SK-N-SH treated with all-trans-retinoic acid at 6 μM for 48 hours (cell line): ENCODE measurements at places on chromosomes 7 and 10.

- ATAC-seq, result no peak
Measured at GRCh38 chr10:52999258-52999657, 226.7 kb upstream of the MBL2 start.

- ATAC-seq, result peak; percentile 65
Measured at GRCh38 chr10:124732931-124733570, 11.1 kb downstream of the FAM53B start.

- ATAC-seq, result peak; percentile 85
Measured at GRCh38 chr7:132966754-132967469, 115.0 kb downstream of the CHCHD3 start.

DNA sequence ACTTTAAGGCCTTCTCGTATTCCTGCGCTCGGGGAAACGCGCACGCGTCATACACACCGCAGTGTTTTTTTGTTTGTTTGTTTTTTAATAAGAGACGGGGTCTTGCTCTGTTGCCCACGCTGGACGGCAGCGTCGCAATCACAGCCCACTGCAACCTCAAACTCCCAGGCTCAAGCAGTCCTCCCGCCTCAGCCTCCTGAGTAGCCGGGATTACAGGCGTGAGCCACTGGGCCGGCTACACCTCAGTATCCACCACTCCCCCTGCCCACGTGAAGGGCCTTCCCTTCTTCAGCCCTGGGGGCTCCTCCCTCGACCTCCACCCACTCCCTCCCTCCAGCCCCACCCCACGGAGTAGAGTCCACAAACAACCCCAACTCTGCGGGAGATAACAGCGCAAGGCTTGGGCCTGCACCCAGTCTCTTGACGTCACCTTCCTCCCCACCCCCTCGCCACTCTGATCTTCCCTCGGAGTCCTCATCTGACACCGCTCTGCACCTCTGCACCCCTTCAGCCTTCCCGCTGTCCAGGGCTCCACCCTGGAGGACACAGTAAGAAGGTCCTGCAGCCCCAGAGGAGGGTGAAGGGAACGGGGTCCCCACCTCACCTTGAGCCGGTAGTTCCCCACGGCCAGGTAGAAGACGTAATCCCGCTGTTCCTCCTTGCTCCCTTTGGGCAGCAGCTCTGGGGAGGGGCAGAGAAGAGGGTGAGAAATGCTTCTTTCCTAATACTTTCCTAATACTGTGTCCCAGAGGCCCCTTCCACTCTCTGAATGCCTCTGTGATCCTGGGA, 2.8 kb upstream of the CLDN15 start:
- ATAC-seq, result no peak

DNA sequence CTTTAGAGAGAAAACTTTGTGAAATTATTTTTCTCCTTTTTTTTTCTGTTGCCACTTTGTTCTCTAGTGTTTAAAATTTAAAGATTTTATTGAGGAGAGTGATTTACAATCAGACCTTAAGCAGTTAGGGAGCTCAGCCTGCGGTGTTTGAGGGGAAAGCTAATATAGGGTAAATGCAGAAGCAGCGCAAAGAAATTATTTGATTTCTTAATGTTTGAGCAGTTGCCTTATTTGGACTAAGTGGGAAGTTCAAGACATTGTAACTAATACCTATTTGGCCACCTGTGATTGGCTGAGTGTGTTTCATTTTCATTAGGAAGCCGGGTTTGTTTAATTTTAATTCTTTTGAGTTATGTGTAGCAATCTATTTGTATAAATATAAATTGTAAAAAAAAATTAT, 25.3 kb downstream of the WAC start:
- ATAC-seq, result no peak

DNA sequence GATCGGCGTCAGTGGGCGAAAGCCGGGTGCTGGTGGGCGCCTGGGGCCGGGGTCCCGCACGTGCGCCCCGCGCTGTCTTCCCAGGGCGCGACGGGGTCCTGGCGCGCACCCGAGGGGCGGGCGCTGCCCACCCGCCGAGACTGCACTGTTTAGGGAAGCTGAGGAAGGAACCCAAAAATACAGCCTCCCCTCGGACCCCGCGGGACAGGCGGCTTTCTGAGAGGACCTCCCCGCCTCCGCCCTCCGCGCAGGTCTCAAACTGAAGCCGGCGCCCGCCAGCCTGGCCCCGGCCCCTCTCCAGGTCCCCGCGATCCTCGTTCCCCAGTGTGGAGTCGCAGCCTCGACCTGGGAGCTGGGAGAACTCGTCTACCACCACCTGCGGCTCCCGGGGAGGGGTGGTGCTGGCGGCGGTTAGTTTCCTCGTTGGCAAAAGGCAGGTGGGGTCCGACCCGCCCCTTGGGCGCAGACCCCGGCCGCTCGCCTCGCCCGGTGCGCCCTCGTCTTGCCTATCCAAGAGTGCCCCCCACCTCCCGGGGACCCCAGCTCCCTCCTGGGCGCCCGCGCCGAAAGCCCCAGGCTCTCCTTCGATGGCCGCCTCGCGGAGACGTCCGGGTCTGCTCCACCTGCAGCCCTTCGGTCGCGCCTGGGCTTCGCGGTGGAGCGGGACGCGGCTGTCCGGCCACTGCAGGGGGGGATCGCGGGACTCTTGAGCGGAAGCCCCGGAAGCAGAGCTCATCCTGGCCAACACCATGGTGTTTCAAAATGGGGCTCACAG, 1.1 kb downstream of the EGFR start:
- ATAC-seq, result peak; percentile 44

- ATAC-seq, result no peak
Measured at GRCh38 chr7:20958572-20958971, 171.9 kb upstream of the SP8 start.

DNA sequence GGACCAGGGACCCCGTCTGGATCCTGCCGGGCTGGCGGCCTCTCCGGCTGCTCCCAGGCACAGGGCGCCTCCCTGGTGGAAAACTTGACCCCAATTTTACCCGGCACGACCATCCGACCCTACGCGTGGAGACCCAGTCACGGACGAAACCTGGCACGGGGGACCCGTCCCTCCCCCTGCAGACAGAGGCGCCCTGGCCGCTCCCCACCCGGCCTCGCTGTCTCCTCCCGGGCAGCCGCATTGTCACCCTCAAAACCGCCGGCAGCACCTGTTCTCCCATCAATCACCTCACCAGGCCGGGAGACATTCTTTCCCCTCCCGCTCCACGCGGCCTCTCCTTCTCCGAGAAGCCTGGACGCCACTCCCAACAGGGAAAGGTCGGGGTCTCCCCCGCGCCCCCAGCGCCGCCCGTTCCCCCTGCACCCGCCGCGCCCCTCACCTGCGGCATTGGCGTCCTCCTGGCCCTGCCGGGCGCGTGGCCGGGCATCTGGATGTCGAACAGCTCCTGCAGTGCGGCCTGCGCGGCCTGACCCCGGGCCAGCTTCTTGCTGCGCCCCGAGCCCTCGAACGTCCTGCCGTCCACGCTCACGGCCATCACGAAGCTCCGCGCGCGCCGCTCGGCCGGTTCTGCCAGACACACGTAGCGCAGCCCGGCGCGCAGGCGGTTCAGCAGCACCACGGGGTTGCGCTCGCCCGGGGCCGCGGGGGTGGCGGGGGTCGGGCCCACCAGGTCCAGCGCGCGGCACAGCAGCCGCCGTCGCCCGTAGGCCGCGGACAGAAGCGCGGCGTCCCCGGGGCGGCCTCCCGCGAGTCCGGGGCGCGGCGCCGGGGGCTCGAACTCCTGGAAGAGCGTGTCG, 306.6 kb downstream of the WDR37 start:
- ATAC-seq, result no peak

DNA sequence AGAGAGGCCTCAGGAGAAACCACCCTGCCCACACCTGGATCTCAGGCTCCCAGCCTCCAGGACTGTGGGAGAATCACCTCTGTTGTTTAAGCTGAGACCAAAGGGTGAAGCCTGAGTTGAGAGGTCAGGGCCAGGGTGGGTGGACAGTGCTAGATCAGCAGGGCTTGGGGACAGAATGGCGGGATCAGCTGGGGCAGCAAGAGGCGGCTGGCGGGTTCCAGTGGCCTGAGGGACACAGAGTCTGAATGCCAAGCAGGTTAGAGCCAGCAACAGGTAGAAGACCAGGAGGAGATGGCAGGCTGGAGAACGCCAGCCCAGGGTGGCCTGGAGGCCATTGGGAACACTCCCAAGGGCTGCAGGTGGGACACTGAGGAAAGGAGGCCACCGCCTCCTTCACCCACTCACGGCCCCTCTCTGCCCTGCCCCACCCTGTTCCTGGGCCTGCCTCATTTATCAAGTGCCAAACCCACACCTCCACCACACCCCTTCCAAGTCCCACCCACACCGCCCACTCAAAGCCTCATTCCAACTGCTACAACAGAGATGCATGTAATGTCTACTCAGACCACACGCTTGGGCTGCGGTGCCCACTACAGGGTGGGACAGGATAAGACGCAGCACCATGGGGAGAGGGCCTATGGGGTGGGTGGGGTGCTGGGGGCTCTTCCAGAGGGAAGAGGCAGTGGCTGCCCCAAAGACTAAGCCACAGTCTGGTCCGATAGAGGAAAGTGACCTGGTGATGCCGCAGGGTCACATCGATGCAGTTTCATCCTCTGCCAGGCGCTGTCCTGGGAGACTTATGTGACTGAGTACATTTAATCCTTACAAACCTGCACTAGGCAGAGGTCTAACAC, 173.9 kb downstream of the TNS3 start:
- ATAC-seq, result no peak; the same call in 2 of the 3 replicates

GRCh38 chr7:41747961-41748360, 45.1 kb upstream of the INHBA start:
- no peak for ATAC-seq
